ENCODE measurements at places on chromosomes 1 and 21.

DNA sequence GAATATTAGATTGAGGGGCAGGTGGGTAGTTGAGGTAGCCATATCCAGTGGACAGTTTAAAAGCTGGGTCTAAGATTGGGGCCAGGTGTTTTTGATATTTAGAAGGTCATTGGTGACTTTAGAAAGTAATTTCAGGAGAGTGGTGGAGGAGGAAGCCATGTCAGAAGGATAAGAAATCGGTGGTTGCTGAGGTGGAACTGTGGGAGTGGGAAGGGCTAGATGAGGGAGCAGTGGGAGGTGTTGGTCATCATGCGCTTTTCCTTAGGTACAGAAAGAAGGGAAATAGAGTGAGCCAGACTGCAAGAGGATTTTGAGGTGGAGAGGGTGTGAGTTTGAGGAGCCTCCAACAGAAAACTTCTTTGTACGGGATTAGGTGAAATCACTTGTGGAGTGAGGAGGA is 7.2 kb downstream of the MTR start:
- no peak for DNase-seq

DNA sequence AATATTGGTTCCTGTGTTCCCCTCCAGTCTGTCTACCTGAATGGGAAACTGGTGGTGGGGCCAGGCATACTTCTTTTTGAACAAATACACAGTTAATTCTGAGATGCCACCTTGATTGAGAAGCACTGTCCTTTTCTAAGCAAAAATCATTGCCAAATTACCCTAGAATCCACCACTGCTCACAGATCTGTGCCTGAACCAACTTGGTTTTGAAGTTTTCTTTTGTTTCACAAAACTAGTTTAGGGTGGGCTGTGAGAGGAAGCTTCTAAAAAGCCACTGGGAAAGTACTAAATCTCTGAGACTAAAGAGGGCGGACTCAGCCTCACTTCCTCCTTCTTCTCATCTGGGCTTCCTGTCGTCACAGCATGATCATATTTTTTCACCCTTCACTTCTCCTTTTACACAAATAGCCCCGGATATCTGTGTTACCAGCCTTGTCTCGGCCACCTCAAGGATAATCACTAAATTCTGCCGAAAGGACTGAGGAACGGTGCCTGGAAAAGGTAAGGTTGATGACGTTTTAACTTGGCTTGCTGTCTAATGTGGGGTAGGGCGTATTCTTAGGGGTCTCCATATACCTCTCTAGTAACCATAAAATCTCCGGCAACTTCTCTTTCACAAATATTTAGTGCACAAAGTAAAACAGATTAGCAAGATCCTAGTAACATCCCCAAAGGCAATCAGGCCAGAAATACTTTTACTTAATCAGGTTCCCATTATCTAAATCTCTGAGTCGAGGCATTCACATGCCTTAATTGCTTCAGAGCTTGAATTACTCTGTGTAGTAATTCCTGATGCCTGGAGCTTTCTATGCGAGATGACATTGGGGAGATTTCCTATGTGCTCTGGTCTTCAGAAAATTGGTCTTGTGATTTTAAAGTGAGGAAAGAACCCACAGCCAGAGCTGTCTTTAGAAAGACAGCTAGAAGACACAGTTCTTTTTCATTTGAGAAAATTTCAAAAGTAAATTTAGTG is at the start of gene CD53:
CD53 (plus strand) TSS at position 404 of the 976 bp plus-strand sequence. CDS start 18,261 bp downstream, outside the sequence.
- no peak for DNase-seq

DNA sequence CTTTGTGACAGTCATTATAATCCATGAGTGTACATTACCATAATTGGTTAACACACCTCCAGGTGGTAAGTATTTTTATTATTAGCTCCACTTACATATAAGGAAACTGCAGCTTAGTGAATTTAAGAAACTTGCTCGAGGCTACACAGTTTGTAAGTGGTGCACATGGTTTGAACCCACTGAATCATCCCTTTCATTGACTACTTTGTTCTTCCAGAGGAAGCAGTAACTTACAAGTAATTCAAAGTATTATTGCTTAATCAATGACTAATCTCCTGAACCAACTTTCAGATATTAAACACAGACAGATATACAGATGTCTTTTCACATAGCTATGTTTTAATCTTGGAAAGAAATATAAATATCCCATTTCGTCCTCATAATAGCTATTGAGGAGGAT is 18.7 kb upstream of the CLDN8 start:
- DNase-seq, result peak; percentile 81

GRCh38 chr1:151881479-151881878 is 27.8 kb downstream of the THEM4 start:
- peak; percentile 23 for DNase-seq

- no peak for DNase-seq
These were observed 27.1 kb downstream of the CDC7 start for GRCh38 chr1:91527781-91528180.

DNA sequence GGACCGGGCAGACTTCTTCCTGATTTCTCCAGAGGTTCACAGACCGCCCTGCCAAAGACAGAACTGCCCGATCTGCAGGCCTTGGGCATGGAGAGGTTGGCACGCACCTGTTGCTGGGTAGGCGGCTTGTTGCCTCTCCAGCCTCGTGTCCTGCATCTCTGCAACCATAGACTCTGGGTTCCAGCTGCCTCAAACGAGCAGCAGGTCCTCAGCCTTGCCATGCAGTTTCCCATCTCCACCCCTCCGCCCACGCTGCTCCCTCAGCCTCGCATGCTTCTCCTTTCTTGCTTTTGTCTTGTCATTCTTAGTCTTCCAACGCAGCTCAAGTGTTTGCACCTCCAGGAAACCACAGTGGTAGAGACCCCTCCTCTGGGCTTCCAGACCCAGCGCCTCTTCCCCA is 126.2 kb downstream of the LACTBL1 start:
- DNase-seq, result no peak

GRCh38 chr1:21149855-21150432 is 26.8 kb downstream of the EIF4G3 start:
- peak; percentile 89 for DNase-seq

- no peak for DNase-seq
These were observed 242.9 kb downstream of the HHAT start for GRCh38 chr1:210571356-210572284.

GRCh38 chr21:43854773-43855633 is 10.0 kb upstream of the AGPAT3 start:
- DNase-seq, result no peak

- DNase-seq, result peak; percentile 32
These were observed 14.3 kb upstream of the LSM10 start for GRCh38 chr1:36411674-36412648.

- no peak for DNase-seq
These were observed 47.6 kb upstream of the POFUT2 start for GRCh38 chr21:45335151-45335760.

DNA sequence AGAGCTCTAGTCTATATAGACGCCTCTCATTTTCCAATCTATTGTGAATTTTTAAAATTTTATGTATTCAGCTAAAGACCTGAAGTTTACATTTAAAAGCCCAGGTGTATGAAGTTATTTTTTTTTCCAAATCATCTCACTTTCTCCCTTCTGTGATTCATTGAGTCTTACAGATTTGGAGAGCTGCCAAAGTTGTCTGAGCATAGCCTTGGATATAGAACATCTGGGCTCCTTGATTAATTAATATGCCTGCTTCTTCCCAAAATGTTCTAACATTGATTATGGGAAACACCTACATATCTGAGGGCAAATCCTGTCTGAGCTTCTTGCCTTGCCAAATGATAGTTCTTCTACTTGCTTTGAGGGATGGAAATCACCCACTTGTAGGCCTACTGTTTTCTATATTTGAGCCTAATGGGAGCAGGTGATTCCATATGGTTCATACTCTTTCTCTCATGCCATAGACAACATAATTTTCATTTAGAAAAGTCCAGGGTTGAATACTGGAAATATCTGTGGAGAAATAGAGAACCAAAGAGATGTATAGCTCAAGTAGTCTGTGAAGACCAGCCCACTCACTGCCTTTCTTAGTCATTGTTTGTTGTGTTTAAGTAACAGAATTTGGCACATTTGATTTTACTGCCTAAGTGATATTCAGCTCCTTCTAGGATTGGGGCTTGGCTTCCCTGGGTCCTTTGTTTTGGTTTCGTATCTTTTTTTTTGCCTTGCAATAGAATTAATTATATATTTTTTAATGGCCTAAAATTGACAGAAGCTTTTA is 46.2 kb downstream of the MACF1 start:
- DNase-seq, result peak; percentile 37

GRCh38 chr1:18532390-18533170 is 51.9 kb downstream of the KLHDC7A start:
- DNase-seq, result no peak

DNA sequence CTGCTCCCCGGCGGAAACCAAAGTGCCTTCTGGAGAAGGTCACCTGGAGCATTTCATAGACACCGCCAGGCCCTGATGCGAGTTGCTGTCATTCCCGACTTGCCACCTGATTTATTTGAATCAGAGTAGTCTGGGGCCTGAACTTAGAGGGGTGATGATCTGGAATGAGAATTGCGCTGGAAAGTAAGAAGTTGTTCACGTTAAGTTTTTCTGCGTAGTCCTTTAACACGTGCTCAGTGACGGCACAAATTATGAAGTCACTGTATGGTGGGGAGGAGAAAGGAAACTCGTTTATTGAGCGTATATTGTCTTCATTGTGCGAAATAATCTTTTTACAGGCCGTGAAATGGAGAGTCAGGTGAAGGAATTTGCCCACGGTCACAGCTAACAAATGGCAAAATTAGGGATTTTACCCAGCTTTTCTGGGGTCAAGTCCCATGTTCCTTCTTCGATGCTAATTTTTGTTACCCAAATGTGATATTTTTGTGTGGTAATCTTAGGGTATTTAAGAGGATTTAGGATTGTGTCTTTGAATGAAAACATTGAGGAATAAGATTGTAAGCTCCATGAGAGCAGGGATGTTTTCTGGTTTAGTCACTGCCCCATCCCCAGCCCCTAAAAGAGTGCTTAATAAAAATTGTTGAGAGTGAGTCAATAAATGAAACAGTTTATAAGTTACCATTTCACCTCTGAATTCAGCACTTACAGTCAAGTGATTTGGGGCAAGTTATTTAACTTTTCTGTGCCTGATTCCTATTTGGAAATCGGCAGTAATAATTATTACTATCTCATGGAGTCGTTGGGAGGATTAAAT is 46.4 kb upstream of the NBL1 start:
- DNase-seq, result peak; percentile 17

- DNase-seq, result no peak
These were observed 92.5 kb downstream of the DSCAM start for GRCh38 chr21:40754466-40754865.

GRCh38 chr21:30227633-30228404 is 11.9 kb upstream of the CLDN8 start:
- DNase-seq, result peak; percentile 99

DNA sequence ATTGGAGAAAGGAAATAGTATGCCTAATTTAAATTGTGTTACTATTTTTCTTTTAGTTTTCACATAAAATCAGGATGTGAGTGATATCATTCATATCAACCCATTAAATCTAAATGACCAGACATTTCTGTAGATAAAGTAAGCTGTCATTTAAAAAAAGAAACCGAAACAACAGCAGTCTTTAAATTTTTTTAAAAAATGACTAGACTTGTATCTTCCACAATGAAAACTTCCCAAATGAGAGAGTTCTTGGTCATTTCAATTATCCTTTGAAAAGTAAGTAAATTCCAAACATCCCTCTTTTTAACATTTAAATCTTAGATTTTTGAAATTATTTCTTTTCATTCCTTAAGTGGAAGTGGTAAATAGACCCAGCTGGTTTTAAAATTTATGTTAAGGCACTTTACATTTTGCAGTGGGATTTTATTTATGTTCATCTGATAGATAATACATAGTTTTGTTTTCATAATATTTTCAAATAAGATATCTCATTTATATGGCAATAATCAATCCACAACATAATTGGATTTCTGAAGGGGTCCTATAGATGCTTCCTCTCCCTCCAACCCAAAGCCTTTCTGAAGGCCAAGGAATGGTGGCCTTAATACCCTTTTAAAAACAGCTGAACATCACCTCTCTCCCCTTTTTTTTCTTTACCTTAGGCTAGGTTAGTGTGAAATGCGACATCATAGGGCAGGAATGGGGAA is 3.1 kb downstream of the FOXD3 start:
- no peak for DNase-seq

GRCh38 chr1:169610108-169610507 is 19.8 kb downstream of the SELP start:
- peak; percentile 42 for DNase-seq

GRCh38 chr1:3678361-3679097 is 26.2 kb downstream of the TP73 start:
- no peak for DNase-seq

GRCh38 chr1:188669728-188670382 is 1807.8 kb downstream of the BRINP3 start:
- DNase-seq, result peak; percentile 58

DNA sequence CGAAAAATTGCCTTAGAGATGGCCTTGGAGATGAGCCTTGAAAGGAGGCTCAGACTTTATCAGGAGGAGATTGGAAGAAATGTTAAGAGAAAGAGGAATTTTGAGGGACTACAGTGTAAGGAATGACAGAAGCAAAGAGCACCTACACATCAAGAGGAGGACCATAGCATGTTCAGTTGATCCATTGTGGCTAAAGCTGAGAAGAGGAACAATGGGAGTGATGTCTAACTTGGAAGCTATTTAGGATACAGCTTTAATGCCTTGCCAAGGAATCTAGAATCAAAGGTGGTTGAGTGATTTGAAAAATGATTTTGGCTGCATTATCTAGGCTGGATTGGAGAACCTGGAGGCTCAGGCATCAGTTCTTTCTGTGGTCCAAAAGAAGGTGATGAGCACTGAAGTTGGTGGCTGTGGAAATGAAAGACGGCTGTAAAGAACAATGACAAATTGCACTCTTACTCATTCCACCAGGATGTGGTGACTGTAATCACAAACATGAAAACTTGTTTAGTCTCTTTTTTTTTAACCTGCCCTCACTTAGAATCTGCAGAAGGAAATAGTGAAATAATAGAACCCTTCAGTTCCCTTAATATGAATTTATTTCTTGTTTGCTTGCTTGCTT is 11.3 kb downstream of the FAM20B start:
- peak; percentile 80 for DNase-seq

DNA sequence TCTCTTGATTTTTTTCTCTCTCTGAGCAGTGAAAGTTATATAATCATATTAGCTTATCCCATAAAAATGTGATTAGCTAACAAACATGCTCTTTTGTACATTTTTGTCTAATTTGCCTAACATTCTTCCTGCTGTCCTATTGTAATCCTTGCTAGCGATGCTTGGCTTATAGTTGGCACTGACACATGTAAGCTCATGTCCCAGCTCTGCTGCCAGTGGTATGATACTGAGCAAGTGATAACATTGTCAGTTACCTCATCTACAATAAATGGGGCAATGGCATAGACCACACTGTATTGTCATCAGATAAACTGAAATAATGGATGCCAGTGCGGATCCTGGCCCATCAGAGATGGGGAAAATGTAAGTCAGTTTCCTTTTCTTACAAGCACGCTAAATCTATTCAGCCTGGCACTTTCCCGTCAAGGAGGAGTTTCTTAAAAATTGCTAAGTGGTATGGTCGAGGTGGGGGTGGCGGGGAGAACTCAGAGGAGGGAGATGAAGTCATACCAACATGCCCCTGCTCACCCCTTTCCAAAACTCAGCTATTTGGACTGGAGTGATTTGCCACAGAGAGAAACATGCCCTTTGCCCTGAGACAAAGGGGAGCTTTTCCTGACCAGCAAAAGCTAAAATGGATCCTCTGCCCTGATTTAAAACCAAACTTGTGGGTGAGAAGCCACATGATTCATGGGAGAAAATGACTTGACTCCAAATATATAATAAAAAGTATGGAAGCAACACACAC is 1.3 kb downstream of the FYB2 start:
- DNase-seq, result no peak

GRCh38 chr1:3259020-3259419 is 190.0 kb downstream of the PRDM16 start:
- no peak for DNase-seq

GRCh38 chr1:7621334-7622219 is 149.5 kb upstream of the VAMP3 start:
- no peak for DNase-seq

Measured in PC-3 (cell line).